ENCODE measurements at places on chromosomes 5 and 9. TPM values are rescaled to one million over a fixed set of nuclear protein-coding genes. Genes with fewer than 3 reads are reported as not detected.

The NR2F1-AS1 gene
- 2.7 TPM for polyA plus RNA-seq

The SHC3 gene
- polyA plus RNA-seq: 1.1 TPM

The C8G gene
- 0.70 TPM for polyA plus RNA-seq

The LRRC26 gene
- not detected for polyA plus RNA-seq

The CCDC152 gene
- 0.48 TPM for polyA plus RNA-seq

The LARP1 gene
- polyA plus RNA-seq: 57.1 TPM

The ARSI gene
- 0.03 TPM for polyA plus RNA-seq

The SMIM32 gene
- not detected for polyA plus RNA-seq

- DNase-seq: no peak
These were observed 281.1 kb downstream of the MRPS30 start for GRCh38 chr5:45089870-45090269.

GRCh38 chr5:139075066-139076050, 122.8 kb downstream of the SIL1 start:
- no peak for DNase-seq

- no peak for DNase-seq
These were observed 3.7 kb upstream of the LHX3 start for GRCh38 chr9:136208675-136209074.

DNA sequence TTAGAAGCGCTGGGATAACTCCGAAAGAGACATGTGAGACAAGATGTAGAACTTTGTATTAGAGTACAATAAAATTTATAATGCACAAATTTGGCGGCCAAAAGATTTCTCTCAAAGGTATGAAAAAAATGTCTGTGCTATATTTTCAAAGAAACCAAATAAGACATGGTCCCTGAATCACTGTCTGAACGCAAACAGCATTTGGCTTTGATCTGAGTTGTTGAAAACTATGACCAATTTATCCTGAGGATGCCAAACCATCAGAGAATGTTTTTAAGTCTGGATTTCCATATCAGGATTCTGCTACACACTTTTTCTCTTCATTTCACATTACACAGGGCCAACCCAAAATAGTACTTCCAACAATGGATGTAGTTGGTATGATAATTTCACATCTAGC, 9.9 kb upstream of the GLIS3 start:
- no peak for DNase-seq

GRCh38 chr5:171367424-171368370, 20.0 kb upstream of the NPM1 start:
- no peak for DNase-seq

DNA sequence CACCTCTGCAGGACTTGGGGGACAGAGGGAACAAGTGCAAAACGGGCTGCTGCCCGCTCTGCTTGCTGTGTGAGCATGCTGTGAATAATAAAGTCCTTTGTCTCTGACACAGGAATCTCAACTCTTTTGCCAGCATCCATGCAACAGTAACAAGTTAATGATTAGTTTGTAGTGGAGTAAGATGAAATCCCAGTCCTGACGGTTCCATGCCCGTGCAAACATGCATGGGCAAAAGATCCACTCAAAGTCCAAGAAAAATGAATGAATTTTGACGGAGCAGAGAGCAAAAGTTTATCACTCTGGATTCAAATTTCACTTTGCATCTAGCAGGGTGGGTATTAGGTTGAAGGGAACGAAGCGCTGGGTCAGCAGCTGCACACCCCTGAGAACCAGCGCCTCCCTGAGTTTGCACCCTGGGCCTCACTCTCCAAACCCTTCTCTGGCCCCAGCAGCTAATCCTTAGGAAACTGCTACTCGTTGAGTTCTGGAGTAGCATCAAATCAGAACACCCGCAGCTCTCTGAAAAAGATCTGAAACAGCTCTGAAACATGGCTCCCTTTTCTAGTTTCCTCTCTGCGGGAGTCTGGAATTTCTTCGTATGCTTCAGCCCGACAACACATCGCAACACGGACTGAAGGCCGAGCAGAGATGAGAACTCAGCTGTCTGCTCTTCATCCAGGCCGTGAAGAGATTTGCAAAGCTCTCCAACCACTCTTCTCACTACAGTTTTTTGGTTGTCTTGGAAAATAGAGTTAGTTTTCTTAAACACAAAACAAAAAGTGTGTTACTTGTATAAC, 45.6 kb upstream of the RUFY1 start:
- DNase-seq: no peak

- DNase-seq: no peak
These were observed 18.0 kb upstream of the ATP10B start for GRCh38 chr5:160869989-160870521.

GRCh38 chr5:172574871-172575223, 66.2 kb upstream of the NEURL1B start:
- DNase-seq: no peak

DNA sequence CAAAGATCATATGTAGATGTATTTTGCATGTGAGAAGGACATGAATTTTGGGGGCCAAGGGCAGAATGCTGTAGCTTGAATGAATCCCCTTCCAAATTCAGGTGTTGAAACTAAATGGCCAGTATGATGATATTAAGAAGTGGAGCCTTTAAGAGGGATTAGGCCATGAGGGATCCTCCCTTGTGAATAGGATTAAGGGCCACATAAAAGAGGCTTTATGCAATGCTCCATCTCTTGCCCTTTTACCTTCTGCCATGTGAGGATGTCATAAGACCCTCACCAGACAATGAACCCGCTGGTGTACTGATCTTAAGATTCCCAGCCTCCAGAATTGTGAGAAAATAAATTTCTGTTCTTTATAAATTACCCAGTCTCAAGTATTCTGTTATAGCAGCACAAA, 206.1 kb downstream of the YTHDC2 start:
- no peak for DNase-seq

- DNase-seq: no peak
These were observed 1.2 kb downstream of the RPS14 start for GRCh38 chr5:150448334-150448733.

DNA sequence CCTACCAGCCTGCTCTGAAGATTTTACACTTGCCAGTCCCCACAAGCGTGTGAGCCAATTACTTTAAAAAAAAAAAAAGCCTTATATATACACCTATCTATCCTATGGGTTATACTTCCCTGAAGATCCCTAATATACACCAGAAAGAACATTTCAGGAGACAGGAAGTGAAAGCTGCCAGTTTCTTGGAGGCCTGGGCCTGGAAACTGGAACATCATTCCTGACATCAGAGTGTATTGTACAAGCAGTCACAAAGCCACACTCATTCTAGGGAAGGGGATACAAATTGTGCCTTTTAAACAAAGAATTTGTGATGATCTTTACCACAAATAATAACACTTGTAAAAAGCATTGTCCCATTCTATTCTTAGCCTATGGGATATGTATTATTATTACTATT, 98.3 kb upstream of the FBN2 start:
- DNase-seq: no peak

DNA sequence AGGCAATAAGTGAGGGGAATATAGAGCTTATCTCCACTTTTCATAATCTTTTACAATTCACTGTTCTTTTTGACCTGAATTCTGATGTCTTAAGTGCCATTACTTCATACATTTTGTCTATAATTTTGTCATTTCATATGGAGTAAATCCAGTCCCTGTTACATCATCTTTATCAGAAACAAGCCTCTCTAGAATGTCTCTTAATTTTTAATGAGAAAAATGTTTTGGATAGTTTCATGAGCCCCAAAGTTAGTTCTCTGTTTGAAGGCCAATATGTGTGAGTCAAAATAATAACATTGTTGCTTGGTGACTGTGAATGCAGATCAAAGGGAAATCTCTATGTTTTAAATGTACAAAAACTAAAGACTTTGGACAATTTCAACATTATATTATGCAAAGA, 329.6 kb upstream of the ARRDC3 start:
- DNase-seq: no peak

DNA sequence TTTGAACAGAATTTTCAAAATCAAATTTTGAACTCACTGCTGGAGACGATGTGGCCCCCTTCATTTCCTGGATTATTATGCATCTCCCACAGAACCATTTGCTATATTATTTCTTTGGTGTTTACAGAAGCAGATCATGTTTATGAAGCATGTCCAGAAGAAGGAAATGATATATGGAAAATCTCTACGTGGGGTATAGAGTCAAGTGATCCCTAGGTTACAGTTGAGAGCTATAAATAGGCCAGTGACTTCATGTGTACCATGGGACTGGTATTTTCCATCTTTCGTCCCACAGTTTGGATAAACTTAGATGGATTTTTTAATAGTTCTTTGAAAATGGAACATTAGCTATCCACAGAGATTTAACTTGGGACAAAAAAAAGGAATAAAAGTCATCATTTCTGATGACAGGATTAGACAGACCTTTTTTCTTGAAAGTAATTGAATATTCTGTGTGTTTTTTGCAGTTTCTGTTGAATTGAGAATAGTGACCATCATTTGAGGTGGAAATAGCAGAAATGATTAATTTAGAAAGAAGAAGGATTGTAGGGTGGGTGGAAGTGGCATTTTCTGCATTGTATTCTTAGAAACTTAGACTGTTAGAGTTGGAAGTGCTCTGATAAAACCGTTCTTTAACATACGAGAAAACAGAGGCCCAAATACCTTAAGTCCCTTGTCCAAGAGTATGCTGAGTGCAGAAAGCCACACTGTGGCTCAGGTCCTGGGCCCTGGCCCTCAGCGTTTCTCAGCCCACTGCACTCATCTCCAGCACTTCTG, 136.4 kb downstream of the PIP5K1B start:
- no peak for DNase-seq

DNA sequence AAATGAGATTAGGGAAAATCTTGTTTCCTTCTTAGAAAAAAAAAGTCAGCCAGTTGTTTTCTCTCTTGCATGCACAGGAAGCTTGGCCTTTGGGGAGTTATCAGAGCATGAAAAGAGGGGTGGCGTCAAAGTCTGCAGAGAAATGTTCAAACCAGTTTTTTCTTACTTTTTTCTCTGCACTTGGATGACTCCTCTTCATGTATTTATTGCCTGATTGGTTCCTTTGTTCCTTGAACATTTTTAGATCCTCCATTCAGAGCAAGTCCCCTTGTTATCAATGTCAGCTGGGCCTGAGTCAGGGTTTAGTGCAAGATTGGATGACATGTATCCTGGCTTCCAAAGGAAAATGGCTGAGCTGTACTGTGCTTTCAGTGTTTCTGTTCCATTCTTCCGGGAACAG, 392.6 kb upstream of the BRINP1 start:
- no peak for DNase-seq
